Activated CD4-positive, alpha-beta T cell treated with anti-CD3 and anti-CD28 coated beads for 4 hours (primary cell): ENCODE measurements at places on chromosomes 3 and 15.

DNA sequence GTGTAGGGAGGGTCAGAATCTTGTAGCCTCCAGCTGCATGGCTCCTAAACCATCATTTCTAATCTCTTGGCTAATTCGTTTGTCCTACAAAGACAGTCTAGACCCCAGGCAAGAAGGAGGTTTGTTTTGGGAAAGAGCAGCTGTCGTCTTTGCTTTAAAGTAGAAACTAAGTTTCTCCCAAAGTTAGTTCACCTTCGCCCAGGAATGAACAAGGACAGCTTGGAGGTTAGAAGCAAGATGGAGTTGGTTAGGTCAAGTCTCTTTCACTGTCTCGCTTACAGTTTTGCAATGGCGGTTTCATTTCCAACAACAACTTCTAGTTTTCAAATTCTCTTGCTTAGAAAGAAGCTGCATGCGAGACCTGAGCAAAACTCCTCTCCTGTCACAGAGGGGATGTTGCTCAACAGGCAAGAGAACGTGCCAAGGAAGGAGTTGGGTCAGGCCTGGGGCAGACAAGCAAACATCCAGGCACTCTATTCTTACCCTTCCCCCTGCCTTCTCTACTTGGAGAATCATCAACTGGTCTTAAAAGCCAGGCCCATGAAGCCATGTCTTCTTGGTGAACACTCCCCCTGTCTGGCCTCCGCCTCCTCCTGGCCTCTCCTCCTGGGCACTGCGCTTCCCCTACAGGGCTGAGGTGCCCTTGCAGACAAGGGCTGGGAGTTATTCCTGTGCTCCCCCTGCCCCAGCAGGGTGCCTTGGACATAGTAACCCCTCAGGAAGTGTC lies 57.6 kb downstream of the TMEM44 start:
- no peak for DNase-seq

- DNase-seq: no peak
Measured at GRCh38 chr3:127206611-127207516, 13.9 kb downstream of the PRR23E start.

GRCh38 chr3:8891774-8892173 lies 71.5 kb downstream of the RAD18 start:
- no peak for DNase-seq

DNA sequence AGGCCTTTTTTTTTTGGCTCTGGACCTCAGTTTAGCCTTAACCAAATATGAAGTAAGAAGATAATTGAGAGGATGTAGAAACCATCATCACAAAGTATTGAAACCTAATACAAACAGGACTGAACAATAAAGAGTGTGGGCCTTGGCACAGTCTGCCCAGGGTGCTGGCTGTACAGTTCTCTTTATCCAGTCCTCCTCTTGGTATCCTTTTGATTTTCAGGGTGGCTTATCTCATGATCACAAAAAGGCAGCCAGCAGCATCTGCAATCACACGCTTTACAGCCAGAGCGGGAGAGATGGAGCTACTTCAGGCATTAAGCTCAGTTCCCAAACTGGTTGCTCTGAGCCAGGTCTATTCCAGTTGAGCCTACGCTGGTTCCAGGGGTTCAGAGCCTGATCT lies 239.7 kb downstream of the RPLP1 start:
- no peak for DNase-seq

- DNase-seq: no peak
Measured at GRCh38 chr3:30293621-30294240, 312.7 kb upstream of the TGFBR2 start.

DNA sequence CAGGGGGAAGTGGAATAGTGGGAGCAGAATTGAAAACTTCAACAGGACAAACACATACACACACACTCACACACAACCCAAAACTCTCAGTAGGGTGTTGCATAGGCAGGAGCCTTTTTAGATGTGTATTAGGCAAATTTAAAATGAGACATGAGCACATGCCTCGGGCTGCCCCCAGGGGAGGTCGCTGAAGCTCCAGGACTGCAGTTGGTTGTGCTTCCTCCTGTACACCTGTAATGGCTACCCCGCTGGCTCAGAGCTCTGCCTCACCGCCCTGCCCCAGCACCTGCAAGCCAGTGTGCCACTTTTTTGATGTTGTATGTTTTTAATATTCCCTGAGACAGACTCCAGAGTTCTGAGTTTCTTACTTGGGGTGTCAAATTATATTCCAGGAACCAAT lies 303.4 kb upstream of the NR2E3 start:
- DNase-seq: no peak

DNA sequence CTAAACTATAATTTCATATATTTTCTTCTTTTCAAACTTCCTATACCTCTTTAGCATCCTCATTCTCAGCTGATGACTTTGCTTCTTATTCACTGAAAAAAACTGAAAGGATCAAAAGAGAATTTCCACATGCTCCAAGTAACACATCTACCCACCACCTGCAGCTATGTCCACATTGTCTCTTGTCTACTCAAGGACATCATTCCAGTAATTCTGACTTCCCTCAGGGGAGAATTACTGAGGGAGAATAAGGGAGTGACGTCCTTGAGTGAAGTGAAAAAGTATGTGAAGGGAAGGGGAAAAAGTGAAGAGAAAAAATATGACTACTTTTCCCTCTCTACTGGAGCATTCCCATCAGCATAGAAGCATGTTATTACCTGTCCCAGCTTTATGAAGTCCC lies 32.6 kb downstream of the ETFA start:
- no peak for DNase-seq

DNA sequence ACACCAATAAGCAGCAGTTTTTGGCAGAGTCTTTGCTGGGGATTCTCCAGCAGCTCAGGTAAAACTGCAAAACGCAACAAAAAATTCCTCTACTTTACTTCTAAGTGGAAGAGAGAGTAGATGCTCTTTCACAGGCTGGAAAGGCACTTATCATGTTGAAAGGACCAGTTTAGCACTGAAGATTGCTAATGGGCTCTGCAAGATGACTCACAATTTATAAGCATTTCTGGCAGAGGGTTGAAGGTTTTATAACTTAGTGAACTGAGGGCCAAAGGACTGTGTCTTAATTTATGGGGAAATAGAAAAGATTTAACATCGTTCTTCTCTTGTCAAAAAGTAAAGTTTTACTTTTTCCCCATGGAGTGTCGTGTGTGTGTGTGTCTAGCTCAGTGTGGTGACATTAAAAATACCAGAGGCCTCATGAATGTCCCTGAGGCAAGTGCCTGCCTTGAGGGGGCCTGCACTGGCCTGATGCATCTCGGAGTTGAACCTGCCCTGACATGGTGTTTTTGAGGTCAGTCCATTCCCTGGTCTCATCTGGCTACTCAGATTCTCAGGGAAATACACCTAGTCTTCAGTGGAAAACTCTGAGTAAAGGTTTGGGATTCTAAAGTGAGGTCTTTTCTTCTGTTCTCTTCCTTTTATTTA lies 1092.0 kb downstream of the NAALADL2 start:
- no peak for DNase-seq

- no peak for DNase-seq
Measured at GRCh38 chr3:13565581-13566452, 16.9 kb downstream of the FBLN2 start.

- no peak for DNase-seq
Measured at GRCh38 chr15:29465196-29465595, 195.6 kb upstream of the NSMCE3 start.

GRCh38 chr3:130517602-130518001 lies 625 bp downstream of the COL6A6 start:
- no peak for DNase-seq
